Astrocyte (in vitro differentiated cells and primary cell): ENCODE measurements at places on chromosomes 11 and 22.

GRCh38 chr22:45235101-45235777 lies 5.5 kb downstream of the KIAA0930 start:
- no peak for DNase-seq

GRCh38 chr11:11211888-11212287 lies 141.2 kb downstream of the CSNK2A3 start:
- no peak for DNase-seq

- DNase-seq: no peak
These were observed 145.0 kb upstream of the RAG2 start for GRCh38 chr11:36743039-36743438.

DNA sequence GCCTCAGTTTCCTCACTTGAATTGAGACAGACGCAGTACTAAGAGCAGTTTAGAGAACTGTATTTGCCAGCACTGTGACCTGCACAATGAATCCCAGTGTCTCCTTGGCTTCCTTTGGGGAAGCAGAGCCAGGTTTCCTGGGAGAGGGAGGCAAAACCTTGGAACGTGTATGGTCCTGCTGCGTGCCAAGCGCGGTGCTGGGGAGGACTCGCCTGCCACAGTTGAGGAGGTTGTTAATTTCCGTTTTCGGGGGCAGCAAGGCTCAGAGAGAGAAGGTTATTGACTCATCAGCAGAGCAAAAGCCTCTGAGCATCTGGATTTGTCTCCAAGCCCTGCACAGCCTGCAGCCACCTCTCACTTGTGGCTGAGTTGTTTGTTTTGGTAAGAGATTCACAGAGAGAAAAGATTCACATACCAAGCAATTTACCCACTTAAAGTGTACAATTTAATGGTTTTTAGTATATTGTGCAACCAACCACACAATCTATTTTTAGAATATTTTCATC lies 10.8 kb downstream of the SYT12 start:
- DNase-seq: peak; percentile 98

GRCh38 chr11:6755303-6755952 lies 16.3 kb downstream of the OR2AG2 start:
- DNase-seq: no peak

DNA sequence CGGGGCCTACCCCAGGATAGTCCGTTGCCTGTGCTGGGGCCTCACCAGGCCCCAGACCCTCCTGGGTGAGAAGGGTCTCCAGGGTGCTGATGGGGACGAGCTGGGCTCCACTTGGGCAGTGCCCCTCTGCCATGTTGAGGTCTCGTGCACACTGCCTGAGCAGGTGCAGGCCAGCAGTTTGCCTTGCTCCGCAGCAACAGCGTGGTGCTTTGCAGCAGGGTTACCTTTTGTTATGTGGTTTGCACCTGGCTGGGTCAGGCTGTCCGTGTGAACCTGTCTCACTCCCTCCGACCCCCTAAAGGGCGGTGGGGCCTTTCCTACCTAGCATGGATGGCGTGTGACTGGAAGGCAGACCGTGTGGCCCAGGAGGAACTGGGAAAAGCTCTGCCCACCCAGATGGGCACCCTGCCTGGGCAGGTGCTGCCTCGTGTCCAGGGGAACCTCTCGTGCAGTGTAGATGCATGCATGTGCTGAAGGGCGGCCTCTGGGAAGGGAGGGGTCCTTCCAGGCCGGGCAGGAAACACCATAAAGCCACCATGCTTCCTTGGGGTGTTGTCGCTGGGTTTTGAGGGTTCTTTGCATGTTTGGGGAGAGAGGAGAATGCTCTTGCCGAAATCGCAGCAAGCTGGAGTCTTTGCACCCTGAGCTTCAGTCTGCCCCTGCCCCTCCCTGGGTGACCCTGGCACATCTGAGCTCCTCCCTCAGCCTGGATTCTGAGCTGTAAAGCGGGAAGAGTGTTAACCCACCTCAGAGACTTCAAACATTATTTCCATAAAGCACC lies 75.4 kb upstream of the PPARA start:
- no peak for DNase-seq

DNA sequence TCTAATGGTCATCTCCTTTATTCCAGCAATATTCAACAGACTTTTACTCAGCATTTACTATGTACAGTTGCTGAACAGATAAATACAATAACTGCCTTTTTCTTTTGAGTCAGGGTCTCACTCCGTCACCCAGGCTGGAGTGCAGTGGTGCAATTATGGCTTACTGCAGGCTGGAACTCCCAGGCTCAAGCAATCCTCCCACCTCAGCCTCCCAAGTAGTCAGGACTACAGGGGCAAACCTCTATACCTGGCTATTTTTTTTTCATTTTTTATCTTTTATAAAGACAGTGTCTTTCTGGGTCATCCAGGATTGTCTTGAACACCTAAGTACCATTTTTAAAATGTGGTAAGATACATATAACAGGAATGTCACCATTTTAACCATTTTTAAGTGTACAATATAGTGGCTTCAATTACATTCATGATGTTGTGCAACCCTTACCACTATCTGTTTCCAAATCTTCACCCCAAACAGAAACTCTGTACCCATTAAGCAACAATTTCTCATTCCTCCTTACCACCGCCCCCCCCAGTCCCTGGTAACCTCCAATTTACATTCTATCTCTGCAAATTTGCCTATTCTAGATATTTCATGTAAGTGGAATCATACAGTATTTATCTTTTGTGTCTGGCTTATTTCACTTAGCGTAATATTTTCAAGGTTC lies 67.8 kb downstream of the MIAT start:
- DNase-seq: no peak

- DNase-seq: peak; percentile 10
These were observed 3.3 kb downstream of the SCGB1D2 start for GRCh38 chr11:62245271-62245753.

GRCh38 chr11:134768463-134768862 lies 356.4 kb upstream of the B3GAT1 start:
- DNase-seq: no peak

DNA sequence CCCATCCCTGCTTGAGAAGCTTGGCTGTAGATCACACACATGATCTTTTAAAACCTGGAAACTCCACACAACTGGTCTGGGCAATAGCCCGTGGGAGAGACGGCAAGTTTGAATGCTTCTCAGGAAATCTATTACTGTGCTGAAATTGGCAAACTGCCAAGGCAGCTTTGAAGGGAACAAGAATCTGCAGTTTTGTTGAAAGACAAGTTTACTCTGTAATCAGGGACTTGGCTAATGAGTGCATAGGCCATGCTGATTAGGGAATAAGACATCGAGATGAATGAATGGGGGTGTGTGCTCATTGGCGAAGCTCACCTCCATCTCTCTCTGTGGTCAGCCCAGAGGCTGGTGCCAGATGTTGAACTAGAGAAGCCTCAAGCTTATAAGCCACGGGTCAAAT lies 218.8 kb downstream of the HIPK3 start:
- peak; percentile 60 for DNase-seq
